ENCODE measurements at places on chromosomes 16 and 17.

- DNase-seq, result no peak
Measured at GRCh38 chr16:17612336-17612735, 141.6 kb upstream of the XYLT1 start.

DNA sequence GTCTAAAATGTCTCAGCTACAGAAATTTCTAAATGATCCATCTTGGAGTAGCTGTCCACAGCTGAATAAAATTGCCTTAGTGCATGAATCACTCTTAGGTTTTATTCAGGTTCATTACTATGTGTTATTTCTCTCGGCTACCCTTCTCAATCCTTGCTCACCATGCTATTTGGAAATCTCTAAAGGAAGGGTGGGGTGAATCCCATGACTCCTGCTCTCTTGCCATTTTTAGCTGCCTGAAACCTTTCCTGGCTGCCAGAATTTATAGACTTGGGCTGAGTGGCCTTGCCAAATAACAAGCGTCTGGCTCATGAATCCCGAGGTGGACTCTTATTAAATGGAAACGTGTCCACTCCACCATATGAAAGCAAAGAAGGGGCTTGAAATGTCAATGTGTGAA lies 936.1 kb upstream of the SOX9 start:
- peak; percentile 61 for DNase-seq

DNA sequence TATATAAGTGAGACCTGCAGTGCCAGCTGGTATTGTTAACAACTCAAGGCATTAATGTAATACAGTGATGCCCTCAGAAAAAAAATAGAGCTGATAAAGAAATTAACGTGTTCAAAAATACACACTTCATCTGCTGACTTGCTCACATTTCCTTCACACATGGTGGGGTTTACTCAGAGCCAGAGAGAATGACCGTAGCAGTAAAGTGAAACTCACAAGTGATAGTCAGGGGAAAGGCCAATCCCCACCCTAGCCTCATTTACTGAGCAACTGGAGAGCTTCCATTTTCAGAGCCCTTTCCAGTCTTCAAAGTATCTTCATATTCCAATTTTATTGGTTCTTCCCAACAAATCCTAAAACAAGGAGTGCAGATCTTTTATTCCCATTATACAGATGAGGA lies 74.0 kb upstream of the HLF start:
- DNase-seq, result no peak

- DNase-seq, result peak; percentile 94
Measured at GRCh38 chr16:17515421-17516210, 44.9 kb upstream of the XYLT1 start.

GRCh38 chr16:51132490-51133115 lies 18.5 kb downstream of the SALL1 start:
- DNase-seq, result no peak

DNA sequence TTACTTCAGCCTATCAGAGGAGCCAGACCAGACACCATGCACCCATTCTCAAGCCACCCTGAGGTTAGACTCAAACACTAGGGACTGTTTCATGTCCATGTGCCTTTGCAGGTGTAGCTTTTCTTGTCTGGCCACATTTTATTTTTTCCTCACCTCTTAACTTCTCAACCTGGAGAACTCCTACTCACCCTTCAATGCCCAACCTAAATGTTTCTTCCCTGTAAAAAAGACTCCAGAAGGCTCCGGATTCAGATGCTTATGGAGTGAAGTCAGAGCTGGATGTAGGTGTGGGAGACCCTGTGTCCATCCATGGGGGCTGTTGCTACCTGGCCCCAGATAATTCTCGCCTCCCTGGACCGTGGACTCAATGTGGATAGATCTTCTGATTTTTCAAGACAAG lies 44.0 kb upstream of the NLRP1 start:
- no peak for DNase-seq

- DNase-seq, result no peak
Measured at GRCh38 chr16:56247018-56247417, 55.7 kb downstream of the GNAO1 start.

- DNase-seq, result no peak
Measured at GRCh38 chr16:31471241-31471874, 594 bp upstream of the TGFB1I1 start.

DNA sequence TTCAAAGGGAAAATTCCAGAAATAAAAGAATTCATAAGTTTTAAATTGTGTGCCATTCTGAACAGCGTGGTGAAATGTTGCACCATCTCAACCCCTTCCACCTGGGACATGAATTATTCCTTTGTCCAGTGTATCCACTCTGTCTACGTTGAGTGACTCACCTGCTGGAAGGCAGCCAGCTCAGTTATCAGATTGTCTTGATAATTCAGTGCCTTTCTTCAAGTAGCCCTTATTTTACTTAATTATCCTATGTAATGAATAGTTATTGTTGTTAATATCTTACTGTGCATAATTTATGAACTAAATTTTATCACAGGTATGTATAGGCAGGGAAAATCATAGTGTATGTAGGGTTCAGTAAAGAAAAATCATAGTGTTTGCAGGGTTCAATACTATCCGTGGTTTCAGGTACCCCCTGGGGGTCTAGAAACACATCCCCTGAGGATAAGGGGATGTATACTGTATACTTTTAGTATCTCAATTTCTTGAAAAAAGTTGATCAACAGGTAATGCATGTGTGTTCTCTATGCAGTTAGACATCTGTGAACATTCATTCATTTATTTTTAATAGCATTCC lies 7.7 kb upstream of the PCTP start:
- no peak for DNase-seq

GRCh38 chr17:61075988-61076387 lies 323.7 kb upstream of the TBX2 start:
- no peak for DNase-seq

- no peak for DNase-seq
Measured at GRCh38 chr17:14777291-14777690, 476.4 kb downstream of the HS3ST3B1 start.

DNA sequence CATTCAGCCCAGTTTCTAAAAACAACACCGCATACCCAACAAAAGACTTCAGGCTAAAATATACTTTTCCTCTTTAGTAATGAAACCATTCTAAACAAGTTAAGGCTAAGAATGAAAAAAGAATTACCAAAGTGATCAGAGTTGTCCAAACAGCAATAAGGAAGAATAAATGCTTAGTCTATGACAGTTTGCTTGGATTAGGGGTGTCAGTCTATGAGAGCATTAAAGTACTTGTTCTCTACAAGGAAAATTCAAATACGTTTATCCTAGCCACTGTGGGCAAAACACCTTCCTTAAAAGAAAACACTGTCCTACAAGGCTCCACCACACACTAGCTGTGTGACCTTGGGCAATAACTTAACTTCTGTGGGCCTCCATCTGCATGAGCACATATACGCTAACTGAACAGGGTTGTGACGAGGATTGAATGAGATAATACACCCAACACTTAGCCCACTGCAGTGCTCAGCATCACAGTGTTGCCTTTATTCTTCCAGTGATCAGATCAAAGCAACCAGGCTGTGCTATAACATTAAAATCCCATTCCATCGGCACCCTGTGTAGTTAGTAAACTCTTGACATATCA lies 53.6 kb downstream of the TEX2 start:
- no peak for DNase-seq

DNA sequence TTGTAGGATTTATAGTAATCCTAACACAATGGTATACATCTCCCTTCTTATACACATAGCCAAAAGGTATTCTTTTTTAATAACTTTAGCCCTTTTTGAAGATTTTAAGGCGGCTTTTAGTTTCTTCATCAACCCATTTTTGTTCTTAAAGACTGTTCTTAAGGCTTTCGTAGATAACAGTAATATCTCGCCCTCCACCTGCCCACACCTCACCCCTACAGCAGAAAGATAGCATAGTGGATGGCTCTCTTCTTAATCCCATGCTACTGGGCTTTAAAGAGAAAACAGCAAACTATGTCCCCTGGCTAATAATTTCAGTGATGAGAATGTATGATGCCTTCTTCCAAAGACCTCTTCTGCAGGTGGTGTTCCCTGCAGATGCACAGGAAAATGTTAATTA lies 8.6 kb downstream of the IGSF6 start:
- DNase-seq, result no peak

- peak; percentile 54 for DNase-seq
Measured at GRCh38 chr16:53159781-53160436, 105.1 kb downstream of the CHD9 start.
